Epithelial cell of esophagus (primary cell): ENCODE measurements at places on chromosomes 3 and 15.

- peak; percentile 21 for DNase-seq
These were observed 362.8 kb downstream of the CHST2 start for GRCh38 chr3:143482106-143483088.

DNA sequence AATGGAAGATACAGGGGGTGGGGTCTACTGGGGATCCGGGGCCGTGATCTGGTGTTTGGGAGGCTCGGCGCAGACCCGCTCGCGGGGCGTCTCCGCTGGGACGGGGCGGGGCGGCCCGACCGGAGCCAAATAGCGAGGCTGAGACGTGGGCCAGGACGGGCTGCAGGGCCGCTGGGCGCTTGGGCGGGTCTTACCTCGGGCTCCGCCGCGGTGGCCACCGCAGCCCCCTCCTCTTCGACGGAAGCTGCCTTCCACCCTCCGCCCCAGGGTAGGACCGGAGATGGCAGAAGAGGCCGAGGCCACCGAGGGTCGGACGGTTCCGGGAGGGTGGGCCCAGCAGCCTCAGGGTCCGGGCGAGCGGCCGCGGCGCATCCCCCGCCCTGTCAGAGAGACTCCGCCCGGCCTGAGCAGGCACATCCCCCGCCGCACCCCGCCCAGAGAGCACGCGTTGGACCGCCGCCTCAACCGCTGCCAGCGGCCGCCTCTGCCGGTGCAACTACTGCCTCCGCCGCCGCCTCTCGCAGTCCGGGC is 399 bp downstream of the MYO9A start:
- DNase-seq: peak; percentile 83

- no peak for DNase-seq
These were observed 119.9 kb upstream of the ATP2B2 start for GRCh38 chr3:10625323-10625722.

- DNase-seq: peak; percentile 37
These were observed 147.1 kb upstream of the LPP start for GRCh38 chr3:188006726-188007393.

DNA sequence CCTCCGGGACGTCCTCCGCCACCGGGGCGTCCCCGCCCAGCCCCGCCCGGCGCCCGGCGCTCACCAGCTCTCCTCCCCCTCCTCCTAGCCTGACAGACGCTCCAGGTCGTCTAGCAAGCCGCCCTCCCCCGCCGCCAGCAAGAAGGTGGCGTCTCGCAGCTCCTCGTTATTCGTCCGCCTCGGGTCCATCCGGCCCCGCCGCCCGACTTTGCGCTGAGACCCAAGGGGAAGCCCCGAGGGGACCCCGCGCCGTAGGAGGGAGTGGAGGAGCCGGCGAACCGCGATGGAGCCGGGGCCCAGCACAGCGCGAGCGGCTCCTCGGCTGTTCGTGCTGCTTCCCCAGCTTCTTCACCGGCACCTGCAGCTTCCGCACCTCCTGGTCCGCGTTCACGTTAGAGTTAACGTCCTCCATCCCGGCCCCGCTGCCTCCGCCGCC is 26.3 kb upstream of the MTHFS start:
- DNase-seq: peak; percentile 73

GRCh38 chr15:75727851-75728715 is 15.4 kb upstream of the CSPG4 start:
- peak; percentile 67 for DNase-seq

GRCh38 chr15:86333819-86334218 is 254.1 kb downstream of the AGBL1 start:
- DNase-seq: peak; percentile 42

DNA sequence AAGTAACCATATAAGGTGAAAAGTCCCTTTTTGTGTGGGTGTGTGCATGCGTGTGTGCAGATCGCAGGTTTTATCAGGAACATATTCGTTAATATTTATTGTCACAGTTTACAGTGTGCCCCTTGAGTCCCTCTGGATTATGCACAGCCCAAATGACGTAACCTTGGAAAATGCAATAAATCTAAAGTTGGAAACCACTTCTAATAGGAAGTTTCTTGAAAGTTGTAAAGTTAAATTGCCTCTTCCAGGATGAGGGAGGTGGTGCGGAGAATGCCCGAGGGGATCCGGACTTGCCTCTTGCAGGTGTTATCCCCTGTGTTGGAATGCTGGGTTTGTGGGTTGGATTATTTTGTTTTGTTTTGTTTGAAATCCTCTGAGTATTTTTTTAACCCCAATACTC is 143.3 kb downstream of the CMSS1 start:
- DNase-seq: no peak

DNA sequence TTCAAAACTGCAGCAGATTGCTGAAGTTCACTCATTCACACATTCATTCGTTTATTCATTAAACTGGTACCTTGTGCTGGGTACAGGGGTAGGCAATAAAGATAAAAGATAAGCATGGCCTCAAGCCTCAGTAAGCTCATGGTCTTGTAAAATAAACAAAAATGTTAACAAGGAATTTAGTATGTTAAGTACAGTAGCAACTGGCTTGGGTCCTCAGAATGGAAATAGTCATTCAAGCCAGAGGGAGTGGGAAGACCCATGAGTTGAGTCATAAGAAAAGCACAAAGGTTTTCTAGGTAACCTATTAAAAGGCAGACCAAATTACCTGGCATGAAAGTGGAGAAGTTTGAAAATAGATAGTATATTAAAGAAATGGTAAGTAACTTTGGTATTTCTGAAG is 163.3 kb downstream of the CDIN1 start:
- DNase-seq: no peak
